Left forelimb (tissue), 1 donor: ENCODE measurements at places on chromosomes 11 and 22.
A peak's percentile ranks its signal among the peaks of the same experiment; 100 is the strongest.

- DNase-seq: no peak
These were observed 163.2 kb downstream of the FAT3 start for GRCh38 chr11:92387859-92388258.

GRCh38 chr11:57432714-57433163 is 5.8 kb upstream of the SLC43A3 start:
- DNase-seq: no peak

GRCh38 chr22:29769723-29770321 is 2.7 kb downstream of the UQCR10 start:
- no peak for DNase-seq

DNA sequence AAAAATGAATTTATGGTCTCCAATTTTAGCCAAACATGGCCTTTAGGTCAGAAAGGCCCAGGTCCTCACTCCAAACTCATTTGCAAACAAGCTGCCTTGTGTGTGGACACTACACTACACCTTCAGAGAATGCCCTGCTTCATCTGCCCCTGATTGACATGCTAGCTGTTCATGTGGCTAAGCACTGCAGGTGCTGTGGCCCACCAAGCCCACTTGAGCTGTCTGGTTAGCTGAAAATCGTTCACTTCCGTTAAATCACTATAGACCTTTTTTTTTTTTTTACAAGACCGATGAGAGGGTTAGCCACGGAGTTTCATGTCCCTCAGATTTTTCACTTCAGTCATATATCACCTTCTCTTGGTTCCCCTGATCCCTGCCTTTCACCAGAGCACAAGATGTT is 39.3 kb downstream of the NF2 start:
- DNase-seq: no peak

DNA sequence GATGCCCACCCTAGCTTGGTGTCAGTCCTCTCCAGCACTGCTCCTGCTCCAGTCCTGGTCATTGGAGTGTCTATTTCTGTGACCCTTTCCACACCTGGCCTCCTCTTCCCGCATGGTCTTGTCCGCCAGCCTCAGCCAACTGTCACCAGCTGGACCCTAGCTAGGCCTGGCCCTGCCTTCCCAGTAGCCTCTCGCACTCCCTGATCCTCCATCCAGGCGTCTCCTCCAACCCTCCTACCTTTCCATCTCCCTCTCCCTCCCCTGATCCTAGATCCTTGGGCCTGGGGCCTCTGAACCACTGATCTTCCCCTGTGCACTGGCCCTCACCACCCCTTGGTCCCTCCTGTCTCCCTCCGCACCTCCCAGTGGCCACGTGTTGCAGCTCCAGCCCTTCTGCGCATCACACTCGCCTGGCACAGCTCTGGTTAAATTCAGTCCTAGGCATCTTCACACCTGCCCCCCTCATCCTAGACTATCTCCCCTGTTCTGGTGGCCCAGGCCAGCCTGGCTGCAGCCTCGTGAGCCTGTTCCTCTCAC is 9.9 kb downstream of the SYNGR1 start:
- no peak for DNase-seq

GRCh38 chr11:75272391-75272790 is 31.8 kb downstream of the TPBGL start:
- peak; percentile 38 for DNase-seq

DNA sequence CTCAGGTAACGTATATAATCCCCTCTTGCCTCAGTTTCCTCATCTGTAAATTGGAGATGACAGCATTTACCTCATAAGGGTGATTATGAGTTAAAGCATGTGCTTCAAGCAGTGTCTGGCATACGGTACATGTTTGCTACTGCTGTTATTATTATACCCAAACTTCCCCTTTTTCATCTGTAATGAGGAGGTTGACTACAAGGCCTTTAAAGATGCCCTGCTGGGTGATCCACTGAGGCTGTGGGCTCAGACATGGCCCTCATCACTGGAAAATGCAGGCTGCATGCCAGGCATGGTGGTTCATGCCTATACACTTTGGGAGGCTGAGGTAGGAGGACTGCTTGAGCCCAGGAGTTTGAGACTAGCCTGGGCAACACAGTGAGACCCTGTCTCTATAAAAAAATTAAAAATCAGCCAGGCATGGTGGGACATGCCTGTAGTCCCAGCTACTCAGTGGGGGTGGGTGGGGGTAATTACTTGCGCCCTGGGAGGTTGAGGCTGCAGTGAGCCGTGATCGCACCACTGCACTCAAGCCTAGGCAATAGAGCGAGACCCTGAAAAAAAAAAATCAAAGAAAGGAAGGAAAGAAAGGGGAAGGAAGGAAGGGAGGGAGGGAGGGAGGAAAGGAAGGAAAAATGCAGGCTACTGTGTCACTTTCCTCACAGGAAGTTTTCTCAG is 4.3 kb downstream of the PIK3IP1 start:
- DNase-seq: no peak

- peak; percentile 31 for DNase-seq
These were observed 56.8 kb upstream of the FGF3 start for GRCh38 chr11:69876013-69876412.

DNA sequence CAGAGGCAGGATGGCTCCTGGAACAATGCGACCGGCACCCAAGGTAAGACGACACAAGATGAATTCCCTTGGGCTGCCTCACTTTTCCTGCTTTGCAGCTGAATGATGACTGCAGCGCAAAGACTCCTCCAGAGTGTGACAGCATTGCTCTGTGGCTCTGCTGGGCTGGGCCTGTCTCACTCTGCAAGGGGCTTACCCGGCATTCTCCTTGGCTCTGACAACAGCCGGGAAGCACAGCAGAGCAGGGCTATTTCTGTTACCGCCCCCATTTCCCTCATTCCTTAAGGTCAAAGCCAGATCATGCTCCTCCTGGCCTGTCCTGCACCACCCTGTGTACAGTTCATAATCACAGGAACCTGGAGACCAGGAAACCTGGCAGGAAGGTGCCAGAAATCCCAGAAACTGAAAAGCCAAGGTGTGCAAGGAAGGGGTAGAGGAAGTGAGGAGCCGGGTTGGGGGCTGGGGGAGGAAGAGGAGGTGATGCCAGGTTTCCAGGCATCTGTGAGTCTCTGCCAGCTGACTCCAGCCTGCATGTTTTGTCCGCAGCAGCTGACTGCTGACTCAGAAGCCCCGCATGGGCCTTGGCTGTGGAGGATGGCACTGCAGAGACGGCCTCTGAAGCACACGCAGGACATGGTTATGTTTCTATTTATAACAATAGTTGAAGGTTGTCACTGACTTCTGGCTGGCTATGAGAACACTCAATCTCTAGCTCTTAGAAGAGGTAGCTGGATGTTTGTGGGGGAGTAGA is 113.6 kb downstream of the MICAL3 start:
- DNase-seq: peak; percentile 81
